ENCODE measurements at places on chromosomes 6 and 20.

- no peak for DNase-seq
Observed at GRCh38 chr6:168507297-168507696, 66.3 kb downstream of the SMOC2 start.

- DNase-seq: no peak
Observed at GRCh38 chr20:21177767-21178166, 51.9 kb downstream of the KIZ start.

- DNase-seq: peak; percentile 16
Observed at GRCh38 chr20:2301164-2301622, 5.4 kb downstream of the TGM3 start.

DNA sequence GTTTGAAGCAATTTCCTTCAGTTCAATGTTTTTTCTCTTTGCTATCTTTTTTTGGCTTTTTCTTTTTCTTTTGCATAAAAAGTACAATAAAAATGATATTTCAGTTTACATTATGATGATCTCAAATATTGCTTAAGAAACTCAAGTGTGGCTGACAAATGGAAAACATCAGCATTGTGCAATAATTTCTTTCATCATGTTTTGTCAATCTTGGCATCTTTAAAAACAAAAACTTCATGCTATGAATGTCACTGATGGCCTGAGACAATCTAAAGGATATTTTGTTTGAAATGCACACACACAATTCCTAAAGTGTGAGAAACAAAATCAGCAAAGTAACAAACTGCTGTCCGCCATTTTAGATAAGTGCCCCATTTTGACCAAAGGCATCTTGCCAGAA lies 13.9 kb upstream of the MTCL3 start:
- no peak for DNase-seq

DNA sequence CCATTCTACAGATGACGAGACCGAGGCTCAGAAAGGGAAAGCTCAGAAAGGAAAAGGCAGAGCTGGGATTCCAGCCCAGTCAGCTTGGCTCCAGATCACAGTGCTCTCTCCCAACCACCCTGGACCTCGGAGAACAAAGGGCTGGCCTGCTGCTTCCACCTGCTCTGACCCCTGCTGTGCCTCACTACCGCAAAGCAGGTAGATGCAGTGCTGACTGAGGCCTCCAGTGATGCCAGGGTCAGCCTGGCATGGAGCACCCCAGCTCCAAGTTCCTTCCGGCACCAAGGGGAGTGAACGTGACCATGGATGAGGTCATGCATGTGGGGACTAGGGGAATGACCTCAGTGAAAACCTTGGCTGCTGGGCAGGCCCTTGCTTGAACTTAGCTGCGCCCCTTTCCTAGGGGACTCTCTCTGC lies 20.7 kb upstream of the TLDC2 start:
- DNase-seq: no peak

- no peak for DNase-seq
Observed at GRCh38 chr6:71737953-71738352, 148.4 kb upstream of the RIMS1 start.

DNA sequence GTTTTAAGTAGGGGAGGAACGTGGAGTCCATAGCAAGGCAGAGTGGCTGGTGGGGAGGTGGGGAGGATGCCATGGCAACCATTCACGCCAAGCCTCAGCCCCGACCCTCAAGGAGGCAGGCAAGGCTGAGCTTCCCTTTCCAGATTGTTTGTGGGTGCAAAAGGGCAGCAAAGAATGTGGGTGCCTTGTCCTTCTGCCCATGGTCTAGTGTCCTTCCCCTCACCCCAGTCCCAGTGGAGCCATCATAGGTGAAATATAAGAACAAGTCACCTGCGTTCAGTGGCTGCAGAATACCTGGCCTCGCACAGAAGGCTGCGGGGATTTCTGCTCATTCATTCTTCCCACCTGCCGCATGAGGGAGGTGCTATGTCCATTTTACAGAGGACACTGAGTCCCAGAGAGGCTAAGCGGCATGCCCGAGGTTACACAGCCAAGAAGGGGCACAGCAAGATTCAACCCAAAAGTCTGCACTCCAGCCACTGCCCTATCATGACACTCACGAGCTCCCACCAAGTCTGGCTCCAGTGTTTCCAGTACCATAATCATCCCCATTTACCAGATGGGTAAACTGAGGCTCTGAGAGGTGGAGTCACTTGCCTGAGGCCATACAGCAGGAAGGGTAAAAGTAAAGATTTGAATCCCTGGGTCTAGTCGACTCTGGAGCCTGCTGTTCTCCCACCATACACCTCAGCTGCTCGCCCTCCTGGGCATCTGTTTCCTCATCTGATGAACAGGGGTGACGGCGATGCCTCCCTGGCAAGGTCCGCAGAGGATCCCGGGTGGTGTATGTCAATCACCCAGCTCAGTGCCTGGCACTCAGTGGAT lies 100.8 kb downstream of the CEBPB start:
- no peak for DNase-seq

- no peak for DNase-seq
Observed at GRCh38 chr20:25374842-25375241, 15.8 kb downstream of the ABHD12 start.

- DNase-seq: no peak
Observed at GRCh38 chr20:1631309-1632151, 11.7 kb upstream of the SIRPB1 start.

Data from CD4-positive, alpha-beta T cell treated with Interleukin-15 for 4 hours (primary cell).